NCI-H2029 treated with DMSO at 0.1 percent for 48 hours (cell line): ENCODE measurements at places on chromosomes 12 and 14.

DNA sequence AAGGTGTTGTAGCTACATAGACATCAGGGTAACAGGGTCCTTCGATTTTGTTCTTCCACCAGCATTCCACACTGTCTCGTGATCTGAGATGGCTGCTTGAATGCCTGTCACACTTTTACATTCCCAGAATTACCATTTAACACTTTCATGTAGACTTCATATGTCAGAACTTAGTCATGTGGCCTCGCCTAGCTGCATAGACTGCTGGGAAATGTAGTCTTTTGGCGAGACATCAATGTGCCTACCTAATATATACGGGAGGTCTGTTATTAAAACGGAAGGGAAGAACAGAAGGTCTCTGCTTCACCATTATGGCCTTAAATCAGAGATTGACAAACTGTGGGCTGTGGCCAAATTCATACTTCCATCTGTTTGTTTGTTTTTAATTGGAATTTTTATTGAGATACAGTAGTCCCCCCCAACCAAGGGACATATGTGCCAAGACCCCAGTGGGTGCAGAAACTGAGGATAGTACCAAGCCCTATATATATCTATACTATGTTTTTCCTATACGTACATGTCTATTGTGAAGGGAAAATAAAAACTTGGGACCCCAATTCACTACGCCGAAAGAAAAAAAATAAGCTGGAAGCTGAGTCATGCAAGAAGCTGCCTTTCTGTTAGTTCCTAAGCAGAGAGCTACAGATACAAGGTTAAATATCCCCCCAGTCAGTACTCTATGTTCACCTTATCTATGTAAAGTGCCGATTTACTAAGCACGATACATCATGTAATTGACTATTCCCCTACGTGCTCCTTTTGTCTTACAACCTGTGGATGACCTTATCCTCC is 11.3 kb upstream of the HRK start:
- DNase-seq, result no peak

- DNase-seq, result no peak
These were observed 124.7 kb downstream of the EPS8 start for GRCh38 chr12:15664491-15664890.

DNA sequence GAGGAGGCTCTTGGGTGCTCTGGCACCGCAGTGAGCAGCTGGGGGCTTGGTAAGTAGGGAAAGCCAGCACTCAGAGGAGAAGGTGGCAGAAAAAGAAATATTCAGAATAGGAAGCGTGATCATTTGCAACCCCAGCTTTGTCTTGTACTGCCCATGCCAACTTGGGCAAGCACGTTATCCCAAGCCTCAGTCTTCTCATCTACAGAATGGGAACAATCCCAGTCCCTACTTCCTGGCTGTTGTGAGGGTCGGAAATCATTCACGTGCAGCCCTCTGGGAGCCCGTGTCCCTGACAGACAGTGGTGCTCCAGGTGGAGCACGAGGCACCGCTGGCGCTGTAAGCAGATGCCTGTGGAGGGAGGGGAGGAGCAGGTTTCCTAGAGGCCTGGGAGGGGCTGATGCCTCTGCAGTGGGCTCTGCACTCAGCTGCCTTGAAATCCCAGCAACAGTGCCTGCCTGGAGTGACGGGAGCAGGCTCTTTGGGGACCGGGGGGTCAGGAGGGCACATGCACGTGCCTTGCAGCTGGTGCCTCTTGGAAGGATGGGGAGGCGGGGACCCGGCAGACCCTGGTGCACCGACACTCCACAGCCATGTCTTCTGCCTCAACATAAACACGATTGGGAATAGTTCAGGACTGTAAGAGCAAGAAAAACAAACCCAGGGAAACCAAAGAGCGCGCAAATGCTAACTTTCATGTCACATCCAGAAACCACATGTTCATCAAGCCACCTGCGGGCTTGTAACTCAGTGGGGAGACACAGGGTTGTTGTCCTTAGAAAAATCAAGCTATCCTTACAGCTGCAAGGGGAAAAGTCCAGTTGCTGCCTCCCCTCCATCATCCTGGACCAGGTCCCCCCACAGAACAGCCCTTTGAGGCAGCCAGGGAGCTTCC is 86.5 kb upstream of the DIO3 start:
- no peak for DNase-seq

DNA sequence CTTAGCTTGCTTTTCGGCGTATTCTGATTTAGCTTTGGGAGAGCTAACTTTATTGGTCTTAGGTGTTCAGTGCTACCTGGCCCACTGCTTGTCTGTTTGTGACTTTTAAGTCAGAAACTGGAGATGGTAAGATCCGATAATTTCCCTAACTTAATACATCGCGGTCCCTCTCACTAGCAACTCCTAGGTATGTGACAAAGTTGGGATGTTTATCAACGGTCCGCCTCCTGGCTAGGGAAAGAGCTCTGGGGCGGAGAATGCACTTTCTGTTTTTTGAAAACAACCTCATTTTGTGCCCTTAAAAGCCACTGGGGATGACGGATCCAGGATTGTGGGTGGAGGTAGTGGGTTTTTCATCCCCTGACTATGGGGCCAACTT is 1.2 kb downstream of the CDKN1B start:
- DNase-seq, result no peak

- DNase-seq, result no peak
These were observed 108.4 kb downstream of the ESRRB start for GRCh38 chr14:76484355-76484754.

DNA sequence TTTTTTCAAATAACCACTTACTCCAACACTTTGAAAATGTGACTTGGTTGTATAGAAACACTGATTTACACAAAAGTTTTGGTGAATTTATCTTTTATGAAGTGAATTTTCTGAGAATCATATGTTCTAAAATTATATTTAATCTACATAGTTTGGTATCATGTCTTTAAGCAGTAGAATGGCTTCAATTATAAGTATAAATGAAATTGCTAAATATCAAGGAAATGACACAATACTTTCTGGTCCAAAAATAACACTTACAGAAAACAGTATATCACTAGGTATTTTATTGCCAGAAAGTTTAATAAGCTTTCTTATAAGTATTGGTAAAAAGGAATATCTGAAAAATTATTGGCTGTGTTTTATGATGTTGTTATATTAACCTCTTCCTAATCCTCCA is 90.9 kb downstream of the SRGAP1 start:
- DNase-seq, result no peak

DNA sequence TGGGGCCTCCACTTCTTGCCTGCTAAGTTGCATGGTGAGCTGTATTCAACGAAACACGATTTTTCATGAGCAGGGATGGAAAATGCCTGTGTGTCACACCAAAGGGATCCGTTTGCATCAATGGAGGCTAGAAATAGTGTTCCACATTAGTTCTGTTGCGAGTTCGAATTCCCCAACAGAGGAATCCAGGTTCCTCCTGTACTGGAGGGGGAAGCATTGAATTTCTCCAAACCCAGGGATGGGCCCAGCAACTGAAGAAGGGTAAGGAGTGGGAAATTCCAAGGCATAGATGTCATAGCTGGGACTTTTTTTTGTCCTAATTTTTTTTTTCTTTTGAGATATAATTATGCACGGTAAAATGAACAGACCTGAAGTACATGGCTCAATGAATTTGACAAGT is 336.2 kb downstream of the DPF3 start:
- no peak for DNase-seq

GRCh38 chr14:57746563-57746962 is 119.3 kb downstream of the SLC35F4 start:
- DNase-seq, result no peak

GRCh38 chr12:27644158-27644845 is 51.9 kb upstream of the REP15 start:
- DNase-seq, result peak; percentile 57

GRCh38 chr14:92559486-92559885 is 45.9 kb downstream of the RIN3 start:
- no peak for DNase-seq

DNA sequence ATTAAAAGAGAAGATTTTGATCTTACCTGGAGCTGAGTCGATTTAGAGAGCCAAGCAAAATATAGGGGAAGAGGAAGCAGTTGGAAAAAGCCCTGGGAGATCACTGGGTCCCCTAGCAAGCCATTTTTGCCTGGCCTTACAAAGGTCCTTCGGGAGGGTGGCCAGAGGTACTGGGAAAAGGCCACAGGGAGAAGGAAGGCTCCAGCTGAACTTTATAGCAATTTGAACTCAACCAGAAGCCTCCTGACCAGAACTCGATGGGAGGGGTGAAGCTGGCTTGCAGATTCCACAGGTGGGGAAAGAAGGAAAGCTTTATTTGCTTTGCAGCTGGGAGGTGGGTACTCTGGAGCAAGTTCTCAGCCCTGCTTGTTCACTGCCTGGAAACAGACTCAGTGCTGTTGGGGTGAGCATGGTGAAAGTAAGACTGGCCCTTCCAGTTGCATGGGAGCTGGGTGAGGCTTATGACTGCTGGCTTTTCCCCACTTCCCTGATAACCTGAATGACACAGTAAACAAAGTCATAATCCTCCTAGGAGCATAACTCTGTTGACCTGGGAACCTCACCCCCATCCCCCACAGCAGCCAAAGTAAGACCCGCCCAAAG is 855.8 kb downstream of the FSCB start:
- no peak for DNase-seq

DNA sequence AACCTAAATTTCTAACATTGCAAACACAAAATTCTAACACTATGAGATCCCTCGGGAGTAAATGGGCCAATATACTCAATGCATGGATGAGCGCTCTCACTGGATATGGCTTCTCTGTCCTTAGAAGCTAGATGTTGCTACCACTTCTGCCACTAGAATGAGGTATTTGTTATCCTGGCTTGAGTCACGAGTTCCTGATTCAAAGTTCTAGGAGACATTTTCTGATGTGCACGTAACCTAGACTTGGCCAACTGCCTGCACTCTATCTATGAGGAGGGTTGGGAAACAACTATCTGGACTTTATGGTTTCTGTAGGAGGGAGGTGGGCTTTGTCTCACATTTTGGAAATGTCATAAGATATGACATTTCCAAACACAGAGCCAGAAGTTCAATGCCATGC is 37.6 kb downstream of the FERMT2 start:
- no peak for DNase-seq

DNA sequence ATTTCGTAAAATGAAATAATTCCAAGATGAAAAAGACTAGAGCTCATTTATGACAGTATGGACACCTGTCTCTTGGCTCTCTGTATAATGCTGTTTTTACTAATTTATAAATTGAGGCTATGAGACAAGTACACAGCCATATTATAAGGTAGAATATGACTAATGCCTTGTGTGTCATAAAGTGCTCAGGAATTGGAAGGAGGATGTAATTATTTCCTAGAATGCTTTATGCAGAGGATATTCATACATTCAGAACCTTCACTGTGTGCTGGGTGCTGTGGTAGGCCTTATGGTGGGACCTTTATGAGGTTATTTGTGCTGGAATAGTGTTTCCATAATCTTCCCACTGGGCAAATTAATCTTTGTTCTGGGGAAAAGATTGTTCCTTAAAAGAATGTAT is 13.3 kb downstream of the PCNX1 start:
- DNase-seq, result no peak

DNA sequence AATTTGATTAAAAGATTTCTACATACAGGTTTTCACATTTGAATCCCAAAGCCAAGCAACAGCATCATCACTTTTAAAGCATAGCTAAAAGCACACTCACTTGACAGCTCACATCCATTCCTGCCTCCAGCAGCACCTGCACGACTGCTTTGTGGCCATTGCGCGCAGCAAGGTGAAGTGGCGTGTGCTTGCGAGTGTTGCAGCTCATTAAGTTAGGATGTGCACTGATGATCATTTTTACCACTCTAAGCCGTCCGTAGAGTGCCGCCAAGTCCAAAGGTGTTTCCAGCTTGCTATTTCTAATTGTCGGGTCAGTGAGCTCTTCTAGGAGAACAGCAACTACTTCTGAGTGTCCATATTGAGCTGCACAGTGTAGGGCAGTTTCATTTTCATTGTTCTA is 158.8 kb downstream of the GARIN6 start:
- no peak for DNase-seq

- no peak for DNase-seq
These were observed 1100.7 kb downstream of the TRHDE start for GRCh38 chr12:73372856-73373255.

DNA sequence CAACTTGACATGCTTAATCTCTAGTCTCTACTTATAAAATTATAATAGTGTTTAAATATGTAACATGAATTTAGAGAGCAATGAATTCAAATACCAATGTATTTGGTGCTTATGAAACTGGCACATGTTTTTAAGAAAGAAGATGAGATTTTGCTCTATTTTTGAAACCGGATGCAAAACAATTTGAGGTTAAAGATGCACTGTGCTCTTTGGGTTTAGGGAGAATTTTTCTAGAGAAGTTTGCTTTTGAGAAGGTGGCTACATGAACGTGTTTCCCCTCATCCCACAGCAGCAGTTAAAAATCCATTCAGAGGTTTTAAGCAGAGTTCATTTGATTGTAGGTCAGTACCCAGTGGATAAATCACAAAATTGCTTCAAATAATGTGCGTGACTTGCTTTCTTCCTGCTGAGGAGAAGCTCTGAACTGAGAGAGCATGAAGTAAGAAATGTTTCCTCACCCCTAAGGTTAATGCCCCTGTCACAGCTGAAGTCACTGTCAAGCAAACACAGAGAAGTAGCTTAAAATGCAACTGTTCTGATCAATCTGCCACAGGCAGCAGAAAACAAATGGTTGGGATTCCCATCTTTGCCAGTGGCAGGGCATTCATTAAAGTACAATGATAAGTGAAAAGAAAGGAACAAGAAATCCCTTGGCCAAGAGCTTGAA is 241.9 kb upstream of the SYT1 start:
- no peak for DNase-seq

DNA sequence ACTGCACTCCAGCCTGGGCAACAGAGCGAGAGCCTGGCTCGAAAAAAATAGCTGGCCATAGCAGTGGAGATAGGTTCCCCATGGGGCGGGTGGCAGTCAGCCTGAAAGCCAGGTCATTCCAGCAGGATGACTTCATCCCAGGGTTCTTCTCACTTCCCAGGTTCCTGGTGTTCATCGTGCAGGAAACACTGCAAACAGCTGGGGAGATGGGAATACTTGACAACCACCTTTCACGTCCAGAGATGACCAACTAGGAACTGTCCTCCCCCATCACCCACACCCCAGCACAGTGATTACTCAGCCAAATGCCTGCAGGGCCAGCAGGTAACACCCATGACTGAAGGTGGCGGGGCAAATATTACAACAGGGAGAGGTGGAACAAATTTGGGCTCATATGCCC is 1.7 kb downstream of the VSIG10 start:
- no peak for DNase-seq

DNA sequence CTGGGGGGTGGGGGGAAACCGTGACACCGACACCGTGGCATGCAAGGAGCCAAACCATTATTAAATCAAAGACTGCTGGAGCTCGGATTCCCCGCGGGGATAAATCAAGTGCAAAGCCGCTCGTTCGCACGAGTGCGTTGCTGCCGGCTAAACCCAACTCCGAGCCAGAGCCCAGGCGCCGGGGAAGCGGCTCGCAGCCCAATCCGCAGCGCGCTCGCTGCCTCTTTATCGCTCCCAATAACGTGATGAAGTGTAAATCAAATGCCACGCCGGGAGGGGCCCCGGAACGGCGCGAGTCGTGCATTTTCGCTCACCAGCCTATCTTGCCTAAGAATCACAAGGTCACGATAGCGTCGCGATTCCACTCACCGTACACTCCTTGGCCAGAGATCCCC is 1.3 kb downstream of the MDGA2 start:
- no peak for DNase-seq

- no peak for DNase-seq
These were observed 133.0 kb upstream of the C14orf180 start for GRCh38 chr14:104446611-104447010.
